ENCODE measurements at places on chromosomes 1 and 21.

GRCh38 chr1:172483448-172483847 lies 39.6 kb upstream of the PIGC start:
- DNase-seq = no peak

- DNase-seq = no peak
These were observed 850.2 kb downstream of the BRINP3 start for GRCh38 chr1:189627427-189627826.

- no peak for DNase-seq
These were observed 31.7 kb upstream of the RALGPS2 start for GRCh38 chr1:178693366-178693765.

- DNase-seq = no peak
These were observed 13.7 kb downstream of the KIRREL1 start for GRCh38 chr1:158007180-158007579.

GRCh38 chr1:174988986-174989385 lies 10.8 kb upstream of the CACYBP start:
- DNase-seq = no peak

DNA sequence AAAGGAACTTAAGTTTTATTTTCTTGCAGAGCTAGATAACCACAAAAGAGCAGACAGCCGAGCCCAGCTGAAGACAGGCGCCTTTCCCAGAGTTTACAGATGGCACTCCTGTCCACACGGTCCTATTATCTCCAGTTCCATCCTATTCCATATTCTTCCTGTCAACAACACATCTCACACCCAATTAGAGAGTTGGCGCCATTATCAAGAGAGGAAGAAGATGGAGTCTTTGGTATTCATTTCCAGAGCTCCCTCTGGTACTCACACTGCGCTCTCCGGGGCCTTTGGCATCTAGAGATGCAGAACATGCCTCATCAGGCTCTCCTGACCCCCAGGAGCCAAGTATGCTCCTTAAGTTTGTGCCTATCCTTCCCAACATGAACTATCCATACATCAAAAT lies 43.3 kb upstream of the SIPA1L2 start:
- DNase-seq = no peak

GRCh38 chr1:63245186-63245585 lies 77.2 kb upstream of the FOXD3 start:
- no peak for DNase-seq

- no peak for DNase-seq
These were observed 32.2 kb upstream of the SAMD13 start for GRCh38 chr1:84269306-84269705.

All from GM13977 (cell line).